ENCODE measurements at places on chromosomes 11 and 22.

- DNase-seq: no peak
These were observed 9.5 kb upstream of the FTH1 start for GRCh38 chr11:61976813-61977475.

- DNase-seq: no peak
These were observed 58.0 kb upstream of the KIRREL3 start for GRCh38 chr11:127058524-127058923.

- peak; percentile 42 for DNase-seq
These were observed 802 bp downstream of the ATG2A start for GRCh38 chr11:64916040-64916774.

- DNase-seq: peak; percentile 38
These were observed 8.6 kb upstream of the MMP8 start for GRCh38 chr11:102733232-102733875.

GRCh38 chr22:41538583-41538982 is 5.7 kb downstream of the POLR3H start:
- no peak for DNase-seq

DNA sequence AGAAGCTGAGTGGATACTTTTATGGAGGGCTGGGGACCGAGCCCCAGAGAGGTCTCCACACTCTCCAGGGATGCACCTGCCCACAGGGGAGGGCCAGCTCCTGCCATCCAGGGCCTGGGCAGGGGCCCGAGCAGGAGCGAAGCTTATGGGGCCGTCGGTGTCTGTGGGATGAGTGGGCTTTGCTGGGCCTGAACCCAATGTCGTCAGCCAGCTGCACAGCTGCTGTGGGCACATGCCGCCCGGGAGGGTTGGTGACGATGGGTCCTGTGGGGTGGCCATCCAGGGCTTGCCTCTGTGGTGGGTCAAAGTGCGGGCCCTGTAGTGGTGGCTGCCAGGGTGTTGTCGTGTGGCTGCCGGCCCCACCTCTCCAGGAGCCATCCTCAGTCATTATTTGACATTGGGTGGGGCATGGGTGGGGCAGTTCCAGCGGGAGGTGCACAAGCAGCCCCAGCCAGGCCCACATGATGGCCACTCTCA is 447.1 kb downstream of the TBC1D22A start:
- DNase-seq: no peak

DNA sequence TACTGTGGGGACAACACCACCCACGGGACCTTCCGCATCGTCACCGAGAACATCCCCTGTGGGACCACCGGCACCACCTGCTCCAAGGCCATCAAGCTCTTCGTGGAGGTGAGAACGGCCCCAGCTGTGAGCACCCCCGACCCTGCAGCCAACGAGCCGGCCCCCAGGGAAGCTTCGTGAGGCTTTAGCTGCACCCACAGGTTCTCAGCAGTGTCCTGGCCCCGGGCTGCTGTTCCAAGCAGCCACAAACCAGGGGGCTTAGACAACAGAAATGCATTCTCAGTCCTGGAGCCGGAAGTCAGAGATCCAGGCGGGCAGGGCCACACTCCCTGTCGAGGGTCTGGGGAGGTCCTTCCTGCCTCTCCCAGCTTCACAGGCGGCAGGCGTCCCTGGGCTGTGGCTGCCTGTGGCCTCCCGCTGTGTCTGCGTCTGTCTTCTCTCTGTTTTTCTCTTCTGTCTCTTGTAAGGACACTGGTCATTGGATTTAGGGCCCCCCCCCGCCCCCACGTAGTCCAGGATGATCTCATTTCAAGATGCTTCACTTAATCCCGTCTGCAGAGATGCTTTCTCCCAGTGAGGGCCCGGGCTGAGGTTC is 12.5 kb downstream of the MUC5B start:
- no peak for DNase-seq

- DNase-seq: peak; percentile 66
These were observed 5.9 kb downstream of the SERPIND1 start for GRCh38 chr22:20779818-20780158.

DNA sequence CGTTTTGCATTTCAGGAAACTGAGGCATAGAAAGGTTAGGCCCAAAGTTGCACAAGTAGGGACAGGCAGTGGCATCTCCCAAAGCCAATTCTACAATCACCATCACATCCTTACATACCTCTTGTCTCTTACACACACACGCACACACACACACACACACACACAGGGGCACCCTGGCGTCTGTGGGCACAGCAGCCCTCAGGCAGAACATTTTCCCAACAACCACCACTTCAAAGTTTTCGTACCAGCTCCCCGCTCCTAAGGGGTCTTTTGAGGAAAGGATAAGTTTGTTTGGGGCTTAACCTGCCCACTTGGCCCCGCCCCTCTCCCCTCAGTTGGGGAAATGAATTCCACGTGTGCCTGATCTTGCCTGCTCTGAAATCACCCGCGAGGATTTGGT is 14.7 kb upstream of the LRRC32 start:
- DNase-seq: no peak

- DNase-seq: no peak
These were observed 8.7 kb upstream of the HIPK3 start for GRCh38 chr11:33248416-33248971.

GRCh38 chr22:38080850-38081635 is 2.9 kb downstream of the SLC16A8 start:
- DNase-seq: no peak

- DNase-seq: peak; percentile 91
These were observed at the start of gene CD44 for GRCh38 chr11:35138943-35139721. Gene CD44, plus strand, starts transcription at chr11:35139171. Its CDS starts 133 bp downstream, at chr11:35139304.

GRCh38 chr11:109745996-109746625 is 324.1 kb downstream of the C11orf87 start:
- no peak for DNase-seq

- DNase-seq: peak; percentile 76
These were observed 42.8 kb downstream of the PACS1 start for GRCh38 chr11:66112601-66113499.

- DNase-seq: no peak
These were observed 3.6 kb downstream of the FAT3 start for GRCh38 chr11:92227959-92228935.

DNA sequence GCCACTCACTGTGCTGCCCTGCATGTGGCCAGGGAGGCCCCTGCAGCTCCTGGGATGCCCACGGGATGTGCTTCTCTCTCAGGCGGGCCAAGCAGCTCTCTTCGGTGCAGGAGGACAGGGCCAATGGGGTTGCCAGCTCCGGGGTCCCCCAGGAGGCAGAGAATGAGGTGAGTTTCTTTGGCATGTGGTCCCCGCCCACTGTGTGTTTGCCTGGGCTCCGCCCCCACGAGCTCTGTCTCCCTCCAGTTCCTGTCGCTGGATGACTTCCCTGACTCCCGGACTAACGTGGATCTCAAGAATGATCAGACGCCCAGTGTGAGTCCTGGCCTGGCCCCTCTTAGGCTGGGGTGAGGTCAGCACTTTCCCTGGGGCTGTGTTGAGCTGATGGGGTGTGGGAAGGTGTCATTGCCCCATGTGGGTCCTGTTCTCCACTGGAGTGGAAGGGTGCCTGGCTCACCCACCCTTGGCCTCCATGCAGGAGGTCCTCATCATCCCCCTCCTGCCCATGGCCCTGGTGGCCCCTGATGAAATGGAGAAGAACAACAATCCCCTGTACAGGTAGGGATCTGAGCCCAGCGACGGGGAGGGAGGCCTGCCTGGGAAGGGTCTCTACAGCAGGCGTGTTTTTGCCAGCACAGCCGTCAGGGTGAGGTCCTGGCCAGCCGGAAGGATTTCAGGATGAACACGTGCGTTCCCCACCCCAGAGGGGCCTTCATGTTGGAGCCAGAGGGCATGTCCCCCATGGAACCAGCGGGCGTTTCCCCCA is 7.7 kb downstream of the SCO2 start:
- DNase-seq: no peak

GRCh38 chr11:35619116-35619854 is 1.0 kb downstream of the FJX1 start:
- peak; percentile 42 for DNase-seq

GRCh38 chr22:19629720-19630419 is 84.4 kb upstream of the SEPTIN5 start:
- peak; percentile 42 for DNase-seq

Measured in A172 (cell line).